Skeletal muscle cell (primary cell): ENCODE measurements at places on chromosomes 16 and 17.

DNA sequence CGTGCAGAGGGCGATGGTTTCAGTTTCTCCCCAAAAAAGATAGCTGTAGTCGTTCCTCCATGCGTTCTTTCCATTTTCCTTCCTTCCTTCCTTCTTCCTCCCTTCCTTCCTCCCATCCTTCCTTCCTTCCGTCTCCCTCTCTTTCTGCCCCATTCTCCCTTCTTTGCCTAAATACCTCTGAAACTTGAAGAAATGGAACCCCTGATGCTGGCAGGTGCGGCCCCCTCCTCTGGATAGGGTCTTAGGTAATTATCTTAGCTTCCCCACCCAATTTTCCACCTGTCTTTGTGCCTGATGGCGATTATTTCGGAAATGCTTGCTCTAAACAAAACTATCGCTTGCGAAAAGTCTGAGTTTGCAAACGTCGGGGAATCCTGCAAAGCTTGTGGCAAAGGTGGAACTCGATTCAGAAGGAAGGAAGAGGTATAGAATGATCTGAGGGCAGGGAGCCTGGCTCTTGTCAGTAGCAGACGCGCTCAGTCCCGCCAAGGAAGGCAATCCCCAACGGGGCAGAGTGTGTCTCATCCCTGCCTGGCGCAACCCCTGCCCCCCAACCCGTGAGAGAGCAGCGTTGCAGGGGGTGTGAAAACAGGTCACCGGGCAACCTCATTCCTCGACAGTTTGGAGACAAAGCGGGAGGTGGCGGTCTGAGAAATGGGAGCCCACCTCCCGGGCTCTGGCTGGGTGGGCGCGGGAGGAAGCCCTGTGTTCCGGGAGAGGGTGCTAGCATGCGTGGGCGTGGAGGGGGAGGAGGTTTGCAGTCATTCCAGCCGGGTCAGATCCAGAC lies 2.9 kb upstream of the CBX8 start:
- no peak for DNase-seq

DNA sequence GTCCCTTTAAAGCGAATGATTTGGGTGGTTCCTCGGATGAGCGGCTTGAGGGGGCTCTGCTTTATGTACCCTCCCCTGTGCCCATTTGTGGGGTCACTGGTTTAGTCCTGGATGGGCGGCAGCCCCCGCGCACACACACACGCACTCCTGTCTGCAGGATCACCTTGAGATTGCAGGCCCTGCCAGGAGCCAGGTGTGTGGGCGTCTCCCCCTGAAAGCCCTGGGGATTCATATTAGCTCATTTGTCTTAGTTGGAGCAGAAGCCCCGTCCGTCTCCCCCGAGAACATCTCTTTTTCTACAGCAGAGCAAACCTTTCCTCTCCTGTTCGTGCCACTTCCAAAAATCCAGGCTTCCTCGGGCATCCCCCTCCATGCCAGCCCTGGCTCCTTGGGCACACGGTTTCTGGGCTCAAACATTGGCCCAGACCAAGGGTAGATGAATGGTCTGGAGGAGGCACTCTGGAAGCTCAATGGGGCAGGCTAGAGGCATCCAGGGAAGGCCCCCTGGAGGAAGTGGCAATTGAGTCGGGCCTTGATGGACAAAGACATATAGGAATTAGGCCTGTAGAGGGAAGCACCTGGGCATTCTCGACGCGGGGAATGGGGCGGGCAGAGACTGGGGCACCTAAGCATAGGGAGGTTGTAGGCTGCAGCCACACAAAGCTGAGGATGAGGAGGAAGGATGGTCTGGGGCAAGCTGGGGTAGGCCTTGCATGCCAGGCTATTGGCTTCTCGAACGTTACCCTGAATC lies 218.5 kb upstream of the GSE1 start:
- no peak for DNase-seq

GRCh38 chr16:62392698-62393097 lies 356.5 kb upstream of the CDH8 start:
- no peak for DNase-seq

DNA sequence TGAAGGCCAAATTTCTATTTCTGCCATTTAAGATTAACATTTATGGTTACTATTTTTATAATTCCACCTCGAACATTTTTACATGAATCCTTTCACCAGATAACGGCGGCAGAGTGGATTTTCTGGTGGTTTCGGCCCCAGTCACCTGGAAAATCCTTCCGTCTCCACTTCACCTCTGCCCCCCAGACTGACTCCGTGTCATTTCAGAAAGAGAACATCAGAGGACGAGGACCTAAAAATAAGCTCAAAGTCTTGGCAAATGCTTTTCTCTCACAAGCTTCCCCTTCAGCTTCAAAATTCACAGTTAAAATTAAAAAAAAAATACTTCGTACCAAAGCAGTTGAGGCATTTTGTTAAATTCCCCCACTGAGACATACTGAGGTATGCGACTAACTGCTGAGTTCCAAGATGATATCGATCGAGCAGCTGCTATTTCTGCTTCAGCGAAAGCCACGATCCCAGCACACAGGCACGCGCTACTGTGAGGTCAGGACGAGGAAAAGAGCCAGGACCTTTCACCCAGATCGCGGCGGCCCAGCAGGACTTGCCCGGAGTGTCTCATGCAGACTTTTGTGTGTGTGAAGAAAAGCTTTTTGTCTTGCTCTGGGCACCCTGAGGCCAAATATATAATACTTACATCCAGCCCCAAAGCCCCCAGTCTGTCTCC lies 36.8 kb downstream of the ASPA start:
- DNase-seq = no peak

DNA sequence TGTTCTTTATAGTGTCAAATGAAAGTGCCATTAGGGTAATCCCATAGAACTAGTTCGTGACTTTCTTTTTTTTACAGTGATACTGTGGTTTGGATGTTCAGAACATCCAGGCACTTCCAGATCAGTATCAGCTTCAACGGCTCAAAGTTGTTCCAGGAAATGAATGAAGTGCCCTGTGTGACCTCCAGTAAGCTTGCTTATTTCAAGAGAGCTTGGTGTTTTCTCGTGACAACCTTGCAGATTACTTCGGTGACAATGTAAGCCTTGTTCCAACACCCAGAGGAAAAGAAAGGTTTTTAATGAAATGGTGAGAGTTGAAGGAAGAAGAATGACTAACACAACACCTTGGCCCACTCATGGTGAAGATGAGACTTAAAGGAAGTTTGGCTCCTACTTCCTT lies 16.0 kb upstream of the KCNJ16 start:
- no peak for DNase-seq

GRCh38 chr16:16075488-16076422 lies 126.3 kb downstream of the ABCC1 start:
- no peak for DNase-seq

DNA sequence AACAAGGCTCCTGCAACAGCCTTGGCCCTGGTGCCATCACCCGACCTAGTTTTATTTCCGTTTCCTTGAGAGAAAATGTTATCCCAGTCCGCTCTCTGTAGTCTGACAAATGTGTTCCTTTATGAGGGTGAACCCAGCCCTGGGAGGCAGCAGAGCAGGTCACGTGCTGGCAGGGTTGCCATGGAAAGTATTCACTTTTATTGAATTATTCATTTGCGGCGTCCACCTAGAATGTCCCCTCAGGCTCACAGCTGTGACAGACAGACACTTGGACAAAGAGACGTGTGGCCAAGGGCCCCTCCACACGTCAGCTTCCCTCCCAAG lies 90.0 kb downstream of the WSCD1 start:
- DNase-seq = no peak

- DNase-seq = no peak
Observed at GRCh38 chr16:68368301-68368888, 57.6 kb downstream of the PRMT7 start.

DNA sequence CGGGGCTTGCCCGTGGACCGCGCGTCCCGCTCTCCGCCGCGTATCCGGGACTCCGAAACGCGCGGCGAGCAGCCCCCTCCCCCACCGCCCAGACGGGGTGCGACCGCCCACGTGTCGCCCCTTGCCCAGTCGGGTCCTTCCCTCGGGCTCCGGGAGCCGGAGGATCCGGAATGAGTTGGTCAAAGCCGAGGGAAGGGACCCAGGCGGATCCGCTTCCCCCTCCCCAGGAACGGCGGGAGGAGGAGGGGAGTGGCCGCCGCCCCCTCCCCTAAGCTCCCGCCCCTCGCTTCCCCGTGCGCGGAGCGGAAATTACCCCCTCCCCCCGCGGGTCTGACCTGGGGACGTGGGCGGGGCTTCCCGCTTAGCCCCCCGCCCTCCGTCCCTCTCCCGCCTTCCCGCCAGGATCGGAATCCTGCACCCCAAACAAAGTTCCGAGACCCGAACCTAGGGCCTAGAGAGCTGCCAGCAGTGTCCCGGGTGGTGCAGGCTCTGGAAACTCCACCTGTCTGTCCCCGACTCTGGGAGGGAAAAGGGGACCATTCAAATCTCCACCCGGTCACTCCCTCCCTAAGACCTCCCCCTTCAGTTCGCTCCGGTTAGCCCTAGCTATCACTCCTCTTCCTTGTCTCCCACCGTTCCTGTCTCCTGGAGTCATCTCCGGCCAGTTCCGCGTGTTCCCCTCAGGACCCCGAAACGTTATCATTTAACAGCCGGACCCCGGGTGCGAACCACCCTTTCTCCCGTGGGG lies 1.0 kb upstream of the IGF2BP1 start:
- DNase-seq = no peak

GRCh38 chr16:65658787-65659220 lies 536.9 kb upstream of the CDH11 start:
- peak; percentile 36 for DNase-seq

- no peak for DNase-seq
Observed at GRCh38 chr16:10741844-10742243, 1.8 kb upstream of the NUBP1 start.

DNA sequence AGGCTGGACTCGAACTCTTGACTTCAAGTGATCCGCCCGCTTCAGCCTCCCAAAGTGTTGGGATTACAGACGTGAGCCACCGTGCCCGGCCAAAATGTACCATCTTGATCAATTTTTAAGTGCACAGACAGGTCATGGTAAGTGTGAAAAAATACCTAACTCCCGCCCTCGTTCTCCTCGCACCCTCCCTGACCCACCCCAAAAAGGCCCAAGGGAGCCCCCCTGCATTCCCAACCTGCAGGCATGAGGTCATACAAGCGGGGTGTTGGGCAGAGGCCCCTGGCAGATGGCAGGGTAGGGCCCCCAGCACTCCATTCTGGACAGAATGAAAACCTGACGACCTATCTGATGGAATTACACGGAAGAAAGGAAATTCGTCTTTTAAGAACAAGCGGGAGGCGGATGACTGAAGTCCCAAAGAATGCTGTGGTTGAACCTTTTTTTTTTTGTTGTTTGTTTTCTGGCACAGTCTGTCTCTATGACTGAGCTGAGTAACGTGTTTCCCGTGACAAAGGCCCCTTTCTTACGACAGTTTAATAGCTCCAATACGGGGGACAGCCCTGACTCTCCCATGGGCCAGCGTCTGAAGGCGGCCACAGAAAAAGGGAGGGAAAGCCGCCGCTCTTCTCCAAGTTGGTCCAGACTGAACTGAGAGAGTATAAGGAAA lies 376.4 kb downstream of the SLC39A11 start:
- peak; percentile 92 for DNase-seq

DNA sequence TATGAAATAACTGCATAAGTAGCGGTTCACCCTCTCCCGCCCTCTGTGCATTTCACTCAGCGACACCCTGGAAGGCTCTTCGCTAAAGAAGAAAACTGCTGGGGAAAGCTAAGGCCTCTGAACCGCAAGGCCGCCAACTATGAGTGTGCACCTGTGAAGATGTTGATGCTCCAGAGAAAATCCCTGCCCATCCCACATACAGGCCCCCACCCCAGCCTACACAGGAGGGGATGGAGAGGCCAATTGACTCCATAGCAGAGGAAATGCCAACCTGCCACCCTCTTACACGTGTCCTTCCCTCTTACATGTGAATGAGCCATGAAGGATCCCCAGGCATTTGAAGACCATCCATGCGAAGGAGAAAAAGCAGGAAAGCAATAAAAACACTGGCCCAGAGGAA lies 104.8 kb downstream of the MGAT5B start:
- DNase-seq = no peak

DNA sequence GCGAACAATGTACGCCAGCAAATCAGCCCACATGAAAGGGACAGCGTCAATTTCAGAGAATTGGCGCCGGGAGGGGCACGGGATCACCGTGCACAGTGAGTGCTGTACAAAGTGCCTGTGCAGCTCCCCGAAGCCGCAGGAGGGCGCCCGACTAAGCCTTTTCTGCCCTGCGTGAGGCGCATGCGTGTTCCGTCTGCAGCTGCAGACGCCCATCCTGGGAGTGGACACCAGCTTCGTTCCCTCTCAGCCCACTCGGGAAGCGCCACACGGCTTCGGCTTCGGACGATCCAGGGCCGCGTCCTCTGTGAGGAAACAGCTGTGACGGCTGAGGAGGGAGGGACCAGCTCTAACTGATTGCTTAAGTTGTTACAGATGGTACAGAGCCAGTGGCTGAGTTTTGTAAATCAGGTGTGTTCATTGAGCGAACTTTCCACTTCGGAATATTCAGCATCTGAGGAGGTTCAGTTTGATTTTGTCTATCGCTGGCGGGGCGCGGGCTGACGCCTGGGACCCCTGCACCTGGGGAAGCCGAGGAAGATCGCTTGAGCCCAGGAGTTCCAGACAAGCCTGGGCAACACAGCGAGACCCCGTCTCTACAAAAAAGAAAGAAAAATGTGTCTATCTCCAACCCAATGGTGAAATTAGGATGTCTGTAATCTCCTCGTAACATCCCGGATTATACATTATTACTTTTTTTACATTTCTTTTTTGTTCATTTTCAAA lies 15.4 kb upstream of the ZNF287 start:
- DNase-seq = peak; percentile 43

- no peak for DNase-seq
Observed at GRCh38 chr16:88854306-88855111, 2.2 kb downstream of the GALNS start.

GRCh38 chr17:18917506-18918032 lies 34.4 kb upstream of the SLC5A10 start:
- no peak for DNase-seq
